Nucleus accumbens (tissue), 56 donors: ENCODE measurements at places on chromosomes 1 and 21.

DNA sequence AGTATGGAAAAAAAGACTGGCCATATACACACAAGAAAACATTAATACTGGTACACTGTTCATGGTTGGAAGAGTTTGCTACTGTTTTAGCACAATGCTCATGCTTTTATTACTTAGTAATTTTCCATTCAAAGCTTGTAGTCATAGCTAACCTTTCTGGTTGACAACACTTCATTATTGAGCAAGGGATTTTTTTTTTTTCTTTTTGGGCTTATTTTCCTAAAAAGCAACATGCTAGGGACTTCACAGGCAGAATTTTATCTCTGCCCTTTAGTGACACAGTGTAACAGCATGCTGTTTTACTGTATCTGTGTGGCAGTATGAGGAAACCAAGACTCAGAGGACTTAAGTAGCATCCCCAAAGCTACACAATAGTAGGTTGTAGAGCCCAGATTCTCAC lies 58.5 kb downstream of the FGGY start:
- no peak for DNase-seq

GRCh38 chr1:37836788-37837187 lies 22.6 kb downstream of the MTF1 start:
- DNase-seq, result no peak

- no peak for DNase-seq
Observed at GRCh38 chr1:17539118-17539476, 401 bp upstream of the ARHGEF10L start.

DNA sequence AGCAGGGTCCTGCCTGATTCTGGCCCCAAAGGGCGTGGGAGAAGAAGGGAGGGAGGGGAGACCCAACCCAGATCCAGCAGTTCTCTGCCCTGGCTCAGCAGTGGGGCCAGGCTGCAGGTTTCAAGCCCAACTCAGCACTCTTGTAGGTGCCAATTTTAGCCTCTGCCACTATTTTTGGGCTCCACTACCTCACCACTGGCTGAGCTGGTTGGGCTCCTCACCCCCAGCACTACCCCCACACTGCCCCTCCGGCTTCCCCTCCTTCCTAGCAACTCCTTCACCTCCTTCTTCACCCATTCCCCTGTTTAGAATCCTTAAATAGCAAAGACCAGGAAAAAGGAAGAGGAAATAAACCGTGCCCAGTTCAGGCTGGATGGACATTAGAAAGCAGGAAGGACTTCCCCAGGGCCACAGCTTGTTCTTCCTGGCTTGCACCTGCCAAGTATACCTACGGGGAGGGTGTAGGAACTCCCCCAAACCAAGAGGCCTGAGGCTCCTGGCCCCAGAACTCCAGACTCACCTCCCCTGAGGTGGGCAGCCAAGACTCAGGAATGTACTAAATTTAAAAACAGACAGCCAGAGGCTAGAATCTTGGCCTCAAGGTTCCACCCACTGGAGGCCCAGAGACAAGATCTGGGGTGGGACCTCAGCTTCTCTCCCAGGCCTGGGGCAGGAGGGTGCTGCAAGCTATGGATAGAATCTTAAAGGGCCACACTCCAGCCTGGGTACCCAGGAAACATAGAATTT lies 1.4 kb upstream of the ARHGEF2 start:
- DNase-seq, result no peak

DNA sequence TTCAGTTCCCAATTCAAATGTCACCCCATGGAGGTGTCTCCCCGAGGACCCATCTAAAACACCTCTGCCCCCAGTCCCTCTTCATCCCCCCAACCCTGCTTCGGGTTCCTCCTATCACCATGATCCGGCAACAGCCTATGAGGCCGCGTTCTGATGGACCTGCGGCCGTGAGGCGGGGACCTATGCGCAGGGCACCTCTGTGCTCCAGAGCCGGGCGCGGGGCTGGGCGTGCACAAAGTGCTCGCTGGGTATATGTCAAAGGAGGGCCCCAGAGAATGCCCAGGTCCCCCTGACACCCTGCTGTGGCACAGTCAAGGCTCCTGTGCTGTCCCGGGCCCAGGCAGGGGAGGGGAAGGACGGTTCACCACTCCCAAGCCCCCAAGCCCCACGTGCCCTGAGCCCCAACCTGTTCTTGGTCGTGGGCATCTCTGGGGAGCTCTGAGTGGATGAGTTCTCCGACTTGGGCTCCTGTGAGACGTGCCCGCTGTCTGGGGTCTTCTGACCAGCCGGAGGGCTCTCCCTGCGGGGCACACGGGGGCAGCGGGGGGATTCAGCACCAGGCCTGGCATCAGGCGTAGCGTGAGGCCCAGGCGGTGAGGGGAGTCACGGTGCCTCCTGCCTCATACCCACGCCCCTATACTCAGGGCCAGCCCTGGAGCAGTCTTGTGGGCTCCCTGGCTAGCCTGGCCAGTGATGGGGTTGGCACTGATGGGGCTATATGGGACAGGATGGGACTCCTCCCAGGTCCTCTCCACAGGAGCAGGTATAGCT lies 67.7 kb downstream of the RAP1GAP start:
- no peak for DNase-seq

DNA sequence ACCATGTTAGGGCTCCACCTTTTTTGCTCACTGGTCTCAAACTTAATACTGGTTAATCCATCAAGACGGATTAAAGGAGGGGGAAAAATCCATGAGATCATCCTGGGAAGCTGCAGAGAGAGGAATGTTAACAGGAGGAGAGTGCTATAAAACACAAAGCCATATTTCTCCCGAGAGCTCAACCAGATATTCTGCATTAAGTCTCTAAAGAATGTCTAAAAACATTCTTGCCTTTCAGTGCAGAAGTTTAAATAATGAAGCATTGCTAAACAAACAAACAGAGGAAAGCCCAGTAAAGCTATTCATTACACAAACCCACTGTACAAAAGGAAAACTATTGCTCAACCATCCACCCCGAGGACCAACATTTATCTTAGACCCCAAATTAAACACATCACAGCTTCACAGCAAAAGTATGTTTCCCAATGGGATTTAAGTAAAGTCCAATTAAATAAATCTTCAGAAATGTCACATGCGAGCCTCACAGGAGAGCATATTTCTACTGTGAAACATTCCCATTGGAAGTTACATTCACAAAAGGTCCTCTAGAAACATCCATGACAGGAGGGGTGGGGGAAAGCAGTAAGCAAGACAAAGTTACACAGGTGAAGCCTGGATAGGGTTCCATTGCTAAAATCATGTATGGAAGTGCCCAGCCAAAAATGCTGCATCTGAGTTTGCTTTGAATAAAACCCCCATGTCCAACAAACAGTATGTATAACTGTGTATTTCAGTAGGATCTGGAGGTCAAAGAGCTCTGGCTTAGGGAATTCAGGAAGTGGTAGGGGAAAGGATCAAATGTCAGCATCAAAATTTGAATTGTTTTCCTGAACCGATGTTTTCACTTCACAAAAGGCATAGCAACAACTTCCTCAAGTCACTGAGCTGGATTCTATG lies 23.3 kb downstream of the DUSP10 start:
- no peak for DNase-seq
